Right ventricle myocardium superior (tissue), 1 donor: ENCODE measurements at places on chromosomes 7 and 10.

DNA sequence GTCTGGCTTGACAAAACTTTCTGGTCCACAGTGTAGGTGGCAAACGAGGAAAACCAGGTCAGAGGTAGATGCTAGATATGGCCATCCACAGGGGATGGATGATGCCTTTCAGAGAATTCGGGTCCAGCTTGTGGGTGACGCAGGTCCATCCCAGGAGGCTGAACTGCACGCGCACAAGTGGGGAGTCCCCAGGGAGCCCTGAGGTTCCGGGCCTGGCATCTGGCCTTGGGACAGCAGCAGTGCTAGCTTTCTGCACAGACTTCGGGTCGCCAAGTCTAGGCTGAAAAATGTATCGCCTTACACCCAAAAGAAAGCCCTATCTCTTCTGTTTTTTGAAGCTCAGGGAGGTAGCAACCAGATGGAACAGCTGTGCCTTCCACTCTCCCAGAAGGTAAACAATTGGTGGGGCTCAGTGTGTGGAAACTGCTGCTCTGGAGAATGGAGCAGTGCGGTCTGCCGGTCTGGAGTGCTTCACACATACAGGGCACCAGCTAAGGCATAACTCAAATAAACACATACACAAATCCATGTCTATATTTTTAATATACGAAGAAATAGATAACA, 119.3 kb upstream of the ACBD5 start:
- DNase-seq: no peak

DNA sequence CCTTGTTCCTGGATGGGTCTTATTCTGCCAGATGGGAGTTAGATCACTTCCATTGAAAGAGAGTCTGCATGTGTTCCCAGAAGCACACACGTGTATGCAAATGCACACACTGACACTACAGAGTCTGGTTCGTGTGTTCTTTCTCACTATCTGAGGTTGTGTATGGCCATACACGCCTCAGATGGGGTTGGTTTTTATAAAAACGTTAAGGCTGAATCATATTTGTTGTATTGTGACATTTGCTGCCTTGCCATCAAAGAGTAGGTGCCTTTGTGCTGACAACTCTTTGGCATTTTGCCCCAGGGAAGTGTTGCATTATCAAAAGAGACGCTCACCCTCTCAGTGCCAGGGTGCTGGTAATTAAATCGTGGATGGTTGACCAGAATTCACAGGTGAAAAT, 37.7 kb upstream of the HDAC9 start:
- no peak for DNase-seq

DNA sequence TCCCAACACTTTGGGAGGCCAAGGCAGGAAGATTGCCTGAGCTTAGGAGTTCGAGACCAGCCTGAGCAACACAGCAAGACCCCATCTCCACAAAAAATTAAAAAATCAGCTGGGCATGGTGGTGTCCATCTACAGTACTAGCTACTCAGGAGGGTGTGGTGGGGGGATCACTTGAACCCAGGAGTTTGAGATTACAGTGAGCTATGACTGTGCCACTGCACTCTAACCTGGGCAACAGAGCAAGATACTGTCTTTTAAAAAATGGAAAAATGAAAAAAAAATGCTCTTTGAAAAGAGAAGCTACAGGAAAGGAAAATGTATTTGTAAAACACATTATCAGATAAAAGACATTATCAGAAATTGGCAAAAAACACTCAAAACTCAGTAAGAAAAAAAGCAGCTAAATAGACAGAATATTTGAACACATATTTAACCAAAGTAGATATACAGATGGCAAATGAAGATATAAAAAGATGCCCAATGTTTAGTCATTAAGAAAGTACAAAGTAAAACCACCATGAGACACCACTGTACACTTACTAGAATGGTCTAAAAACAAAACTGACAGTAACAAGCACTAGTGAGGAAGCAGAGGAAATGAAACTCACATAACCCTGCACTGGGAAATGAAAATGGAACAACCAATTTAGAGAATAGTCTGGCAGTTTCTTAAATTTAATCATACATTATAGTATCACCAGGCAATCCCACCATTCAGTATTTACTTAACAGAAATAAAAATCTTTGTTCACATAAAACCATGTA, 40.5 kb downstream of the NRBF2 start:
- DNase-seq: no peak

- no peak for DNase-seq
These were observed 2.3 kb downstream of the HKDC1 start for GRCh38 chr10:69222157-69223027.

- DNase-seq: no peak
These were observed 2.9 kb upstream of the MYOZ1 start for GRCh38 chr10:73644015-73644743.

GRCh38 chr10:126242397-126243260, 145.6 kb downstream of the ADAM12 start:
- DNase-seq: peak; percentile 79

DNA sequence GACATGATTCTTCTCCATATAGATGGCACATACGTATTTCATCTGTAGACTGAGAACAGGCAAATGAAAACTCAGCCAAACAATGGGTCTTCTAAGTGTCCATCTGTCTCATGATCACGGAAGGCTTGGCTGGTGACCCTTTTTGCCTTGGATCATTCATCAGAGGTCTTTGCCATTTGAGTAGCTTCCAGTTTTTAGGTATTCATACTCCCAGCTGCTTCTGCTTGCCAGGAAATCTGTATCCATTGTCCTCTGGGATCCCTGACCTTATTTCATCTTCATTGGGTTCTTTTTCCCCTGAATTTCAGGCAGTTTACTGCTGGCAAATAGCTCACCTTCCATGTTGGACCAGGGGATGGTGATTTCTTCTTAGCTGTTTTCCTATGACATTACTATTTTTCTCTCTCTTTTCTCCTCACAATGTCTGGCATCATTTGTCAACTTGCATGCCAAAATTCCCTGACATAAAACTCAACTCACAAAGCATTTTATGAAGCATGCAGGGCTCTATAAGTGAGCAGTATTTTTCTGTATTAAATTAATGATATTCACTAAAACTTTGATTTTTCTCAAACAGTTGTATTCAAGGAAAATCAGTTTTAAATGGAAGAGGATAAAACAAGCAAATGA, 241.2 kb downstream of the DNAJB9 start:
- no peak for DNase-seq

DNA sequence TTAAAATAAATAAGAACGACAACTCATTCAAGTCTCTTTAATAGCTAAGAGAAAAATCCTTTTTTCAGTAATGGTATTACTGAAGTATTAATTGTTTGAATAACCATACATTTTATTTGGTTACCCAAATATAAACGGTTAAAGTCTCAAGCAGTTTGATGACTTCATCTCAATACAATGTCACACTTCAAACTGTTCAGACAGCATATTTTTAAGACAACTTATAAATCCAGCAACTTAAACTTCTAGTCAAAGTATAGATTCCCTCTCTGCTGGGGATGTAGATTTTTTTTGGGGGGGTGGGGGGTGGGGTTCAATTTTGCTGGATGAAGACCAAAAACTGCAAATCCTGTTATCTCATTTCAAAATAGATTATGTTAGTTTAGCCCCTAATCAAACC, 42.0 kb downstream of the GNA12 start:
- no peak for DNase-seq

- no peak for DNase-seq
These were observed 164.1 kb upstream of the CDCA7L start for GRCh38 chr7:22109761-22110160.

DNA sequence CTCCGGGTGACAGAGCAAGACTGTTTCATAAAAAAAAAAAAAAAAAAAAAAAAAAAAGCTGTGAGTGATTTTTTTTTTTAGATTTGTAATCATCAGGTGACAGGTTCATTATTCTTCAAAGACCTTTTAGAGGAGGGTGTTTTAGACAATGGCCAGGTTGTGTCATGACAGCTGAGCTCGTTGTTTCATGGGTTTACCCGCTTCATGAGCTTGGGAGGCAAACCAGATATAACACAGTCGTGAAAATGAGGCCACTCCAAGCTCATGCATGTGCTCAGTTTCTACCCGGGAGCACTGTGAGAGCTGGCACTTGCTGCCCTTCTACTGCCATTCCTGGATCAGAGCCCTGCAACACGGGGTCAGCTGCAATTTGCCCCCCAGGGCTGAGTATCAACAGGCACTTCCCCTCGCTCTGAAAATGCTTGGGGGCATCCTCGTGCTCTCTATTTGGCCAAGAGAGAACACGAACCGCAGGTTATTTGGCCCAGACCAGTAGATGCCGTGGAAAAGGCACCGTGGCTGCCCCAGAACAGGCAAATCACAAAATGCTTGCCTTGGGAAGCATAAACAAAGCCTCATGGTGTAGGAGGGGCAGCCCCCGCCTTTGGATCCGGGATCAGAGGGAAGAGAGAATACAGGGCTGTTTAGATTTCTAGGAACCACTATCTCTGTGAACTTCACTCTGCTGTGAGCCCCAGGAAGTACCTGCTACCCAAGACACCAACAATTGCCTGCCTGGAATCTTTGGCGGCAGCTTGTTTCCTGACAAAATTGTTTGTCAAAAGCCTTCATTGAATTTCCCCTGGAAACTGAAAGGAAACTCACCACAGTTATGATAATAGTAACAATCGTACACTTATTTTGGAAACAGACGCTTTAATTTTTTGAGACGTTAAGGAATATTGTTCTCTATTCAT, 371.0 kb downstream of the FRMD4A start:
- DNase-seq: no peak

DNA sequence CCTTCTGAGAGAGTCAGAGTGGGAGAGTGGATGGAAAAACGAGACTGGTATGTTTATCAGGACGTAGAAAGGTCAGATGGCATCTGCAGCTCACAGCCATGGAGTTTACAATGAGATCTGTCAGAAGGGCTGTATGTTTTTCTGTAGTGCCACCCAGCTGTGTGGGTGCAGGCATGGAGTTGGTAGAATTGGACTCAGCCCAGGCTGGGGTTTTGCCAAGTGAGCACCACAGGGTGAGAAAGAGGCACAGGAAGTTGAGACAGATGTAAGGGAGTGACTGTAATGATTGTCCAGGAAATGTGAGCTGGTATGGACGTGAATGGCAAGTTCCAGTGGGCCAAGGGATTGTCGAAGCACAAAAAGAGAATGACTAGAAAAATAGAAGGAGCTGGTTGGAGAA, 9.1 kb upstream of the ZYX start:
- DNase-seq: peak; percentile 77
